Thyroid gland (tissue), 4 donors: ENCODE measurements at places on chromosomes 3 and 15.

DNA sequence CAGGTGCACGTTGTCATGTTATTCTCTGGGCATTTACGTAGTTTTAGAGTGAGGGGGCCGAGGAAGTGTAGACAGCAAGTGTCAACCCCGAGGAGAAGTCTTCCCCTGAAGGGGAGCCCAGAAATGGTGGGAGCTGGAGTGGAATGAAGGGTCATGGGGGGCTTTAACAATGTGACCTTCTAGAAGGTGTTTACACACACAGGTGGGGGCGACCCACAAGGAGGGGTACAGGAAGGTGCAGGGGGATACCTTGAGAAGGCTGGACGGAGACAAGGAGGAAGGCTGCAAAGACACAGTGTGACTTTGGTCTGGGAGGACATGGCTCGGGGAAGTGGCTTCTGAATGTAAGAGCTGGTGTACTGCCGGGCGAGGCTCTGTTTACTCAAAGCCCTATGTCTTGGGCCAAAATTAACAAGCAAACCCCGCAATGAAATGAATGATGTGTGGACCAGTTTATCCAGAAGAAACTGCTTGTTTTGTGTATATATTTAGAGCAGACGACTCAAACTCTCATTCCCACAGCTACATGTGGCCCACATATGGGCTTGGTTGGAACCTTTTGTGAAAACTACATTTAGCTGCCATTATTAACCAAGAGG, 18.7 kb downstream of the TRPM1 start:
- no peak for DNase-seq

GRCh38 chr3:110174908-110175307, 837.6 kb upstream of the DPPA4 start:
- DNase-seq, result no peak

DNA sequence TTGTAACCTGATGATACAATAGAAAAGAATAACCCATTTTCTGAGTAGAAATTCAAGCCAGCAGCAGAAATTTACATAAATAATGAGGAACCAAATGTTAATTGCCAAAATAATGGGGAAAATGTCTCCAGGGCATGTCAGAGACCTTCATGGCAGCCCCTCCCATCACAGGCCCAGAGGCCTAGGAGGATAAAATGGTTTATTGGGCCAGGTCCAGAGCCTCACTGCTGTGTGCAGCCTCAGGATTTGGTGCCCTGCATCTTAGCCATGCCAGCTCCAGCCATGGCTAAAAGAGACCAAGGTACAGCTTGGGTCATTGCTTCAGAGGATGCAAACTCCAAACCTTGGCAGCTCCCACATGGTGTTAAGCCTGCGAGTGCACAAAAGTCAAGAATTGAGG, 352.1 kb upstream of the MEIS2 start:
- no peak for DNase-seq

DNA sequence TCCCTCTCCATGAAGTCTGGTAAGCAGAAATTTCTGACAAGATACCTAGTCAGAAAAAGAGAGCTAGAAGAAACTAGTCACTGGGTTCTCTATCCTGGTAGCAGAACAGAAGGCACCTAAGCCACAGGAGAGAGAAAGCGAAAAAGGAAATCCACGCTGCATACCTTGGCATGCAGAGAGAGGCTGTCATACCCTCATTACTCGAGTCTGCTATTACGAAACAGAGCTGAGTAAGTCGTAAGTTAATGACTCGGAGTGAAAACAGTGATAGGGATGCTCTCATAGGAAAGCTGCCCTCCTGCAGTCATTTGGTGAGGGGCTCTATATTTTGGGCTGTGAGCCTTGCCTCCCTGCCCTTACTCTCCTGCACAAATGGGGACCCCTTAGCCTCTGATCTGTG, 16.2 kb downstream of the CLRN1 start:
- no peak for DNase-seq

GRCh38 chr3:173268781-173269180, 127.7 kb upstream of the SPATA16 start:
- no peak for DNase-seq

- no peak for DNase-seq
Measured at GRCh38 chr3:4855676-4856075, 123.6 kb upstream of the BHLHE40 start.

- no peak for DNase-seq
Measured at GRCh38 chr3:55601366-55602080, 114.4 kb upstream of the WNT5A start.

DNA sequence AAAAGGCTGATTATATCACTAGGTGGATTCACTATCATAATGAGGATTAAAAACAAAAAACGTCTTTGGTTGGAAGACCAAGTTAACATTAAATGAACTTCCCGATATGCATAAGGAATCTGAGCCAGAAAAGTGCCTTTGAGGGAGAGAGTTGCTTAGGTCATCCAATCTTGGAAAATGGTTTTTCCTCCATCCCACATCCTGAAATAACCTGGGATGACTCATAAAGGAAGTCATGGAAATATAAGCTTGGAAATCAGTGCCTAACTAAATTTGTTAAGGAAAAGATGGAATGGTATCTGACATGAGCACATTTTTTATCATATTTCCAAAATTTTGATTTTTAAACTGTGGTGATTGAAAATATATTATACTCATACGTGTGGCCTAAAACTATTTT, 66.0 kb downstream of the KBTBD8 start:
- DNase-seq, result no peak

DNA sequence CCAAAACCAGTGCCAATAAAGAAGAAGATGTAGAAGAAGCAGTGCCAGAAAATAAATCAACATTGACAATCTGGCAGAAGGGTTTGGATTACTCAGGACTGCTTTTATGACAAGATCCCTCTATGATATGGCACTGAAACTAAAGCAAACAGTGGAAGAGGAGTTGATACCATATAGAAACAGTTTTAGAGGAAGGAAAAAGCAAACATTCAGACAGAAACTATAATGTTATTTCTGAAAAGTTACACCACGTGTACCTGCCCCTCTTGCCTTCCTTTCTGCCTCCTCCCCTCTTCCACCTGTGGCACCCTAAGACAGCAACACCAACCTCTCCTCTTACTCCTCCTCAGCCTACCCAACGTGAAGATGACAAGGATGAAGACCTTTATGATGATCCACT, 63.0 kb downstream of the SFMBT1 start:
- DNase-seq, result no peak

GRCh38 chr3:138594150-138594934, at the start of gene CEP70:
Gene CEP70, minus strand, starts transcription at chr3:138594260. Its CDS starts 21,333 bp downstream, at chr3:138572927.
- peak; percentile 98 for DNase-seq

DNA sequence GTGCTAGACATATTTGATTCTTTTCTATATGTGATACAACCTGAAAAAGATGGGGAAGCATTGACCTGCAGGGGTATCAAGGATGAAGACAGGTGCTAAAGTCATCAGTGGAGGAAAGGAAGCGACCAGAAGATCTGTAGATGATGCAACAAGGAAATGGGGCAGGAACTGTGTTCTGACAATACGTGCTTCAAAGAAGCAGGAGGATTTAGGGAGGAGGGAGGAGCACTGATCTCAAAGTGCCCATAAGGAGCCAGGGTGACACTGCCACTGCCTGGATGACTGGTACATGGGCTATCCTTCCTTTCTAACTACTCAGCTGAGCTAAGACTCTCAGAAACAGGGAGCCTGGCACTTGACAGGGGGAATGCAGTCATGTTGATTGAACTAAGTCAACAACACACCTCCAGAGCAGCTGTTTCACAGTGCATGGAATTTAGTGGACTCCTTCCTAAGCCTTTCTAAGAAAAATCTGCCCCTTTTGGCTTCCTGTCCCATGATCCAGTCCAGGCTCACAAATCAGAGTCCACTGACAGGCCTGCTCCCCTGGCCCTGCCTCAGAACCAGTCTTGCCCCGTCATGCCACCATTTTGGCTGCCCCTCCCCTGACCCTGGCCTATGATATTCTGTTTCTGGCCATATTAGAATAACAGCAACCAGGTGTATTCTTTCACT, 12.0 kb downstream of the LYSMD4 start:
- peak; percentile 74 for DNase-seq

DNA sequence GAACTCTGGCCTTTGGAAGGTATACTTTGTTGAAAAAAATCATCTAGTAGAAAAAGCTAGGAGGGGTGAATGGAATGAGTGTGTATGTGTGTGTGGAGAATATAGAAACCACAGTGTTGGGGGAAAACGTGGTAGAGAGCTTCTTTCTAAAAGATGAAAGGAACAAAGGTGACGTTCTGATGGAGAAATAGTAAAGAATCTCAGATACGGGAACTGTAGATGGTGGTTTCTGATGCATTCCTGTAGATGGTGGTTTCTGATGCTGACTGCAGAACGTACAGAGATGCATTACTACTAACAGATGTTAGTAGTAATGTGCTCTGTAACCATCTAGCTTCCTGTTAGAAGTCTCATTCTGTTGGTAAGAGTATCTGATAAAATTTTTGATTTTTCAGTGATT, 60.2 kb downstream of the VPS8 start:
- DNase-seq, result no peak

DNA sequence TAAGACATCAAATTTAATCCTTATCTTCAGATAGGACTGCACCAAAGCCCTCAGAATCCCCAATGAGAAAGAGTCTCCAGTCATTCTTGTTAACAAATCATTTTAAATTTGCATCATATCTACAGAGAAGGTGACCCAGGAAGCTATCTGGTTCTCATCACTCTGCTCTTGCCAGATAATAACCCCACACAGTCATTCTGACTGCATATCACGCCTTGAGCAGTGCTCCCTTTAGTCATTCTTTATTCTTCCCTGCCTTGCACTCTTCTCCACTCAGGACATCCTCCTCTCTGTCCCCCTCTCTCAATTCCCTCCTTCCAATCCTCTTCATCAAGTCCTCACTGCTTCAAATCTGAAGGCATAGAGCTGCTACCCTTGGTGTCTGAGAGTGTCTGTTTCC, 83.7 kb upstream of the COL6A6 start:
- no peak for DNase-seq

GRCh38 chr3:159273608-159274007, 471.8 kb downstream of the MFSD1 start:
- DNase-seq, result peak; percentile 56

- DNase-seq, result no peak
Measured at GRCh38 chr3:148629006-148629405, 68.7 kb upstream of the AGTR1 start.

DNA sequence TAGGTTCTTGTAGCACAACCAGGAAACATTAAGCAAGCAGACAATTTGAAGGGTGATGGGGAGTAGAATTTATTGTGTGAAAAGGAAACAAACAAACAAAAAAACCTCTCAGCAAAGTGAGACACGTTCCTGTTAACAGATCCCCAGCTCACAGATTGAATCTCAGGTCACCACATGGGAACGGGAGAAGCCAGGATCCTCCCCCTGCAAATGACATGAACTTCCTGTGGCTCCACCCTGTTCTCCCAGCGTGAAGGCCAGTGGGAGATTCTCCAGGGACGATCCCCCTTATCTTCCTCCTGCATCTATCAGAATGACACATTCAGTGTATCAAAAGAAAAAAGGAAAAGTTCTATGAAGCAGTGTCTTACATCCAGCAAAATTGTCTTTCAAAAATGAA, 1488.1 kb downstream of the OTOL1 start:
- DNase-seq, result no peak

- DNase-seq, result no peak
Measured at GRCh38 chr3:50430191-50430590, 70.9 kb upstream of the TMEM115 start.

GRCh38 chr3:42975456-42975855, 3.7 kb upstream of the GASK1A start:
- no peak for DNase-seq

GRCh38 chr3:48565186-48565585, 1.6 kb upstream of the UCN2 start:
- DNase-seq, result no peak

DNA sequence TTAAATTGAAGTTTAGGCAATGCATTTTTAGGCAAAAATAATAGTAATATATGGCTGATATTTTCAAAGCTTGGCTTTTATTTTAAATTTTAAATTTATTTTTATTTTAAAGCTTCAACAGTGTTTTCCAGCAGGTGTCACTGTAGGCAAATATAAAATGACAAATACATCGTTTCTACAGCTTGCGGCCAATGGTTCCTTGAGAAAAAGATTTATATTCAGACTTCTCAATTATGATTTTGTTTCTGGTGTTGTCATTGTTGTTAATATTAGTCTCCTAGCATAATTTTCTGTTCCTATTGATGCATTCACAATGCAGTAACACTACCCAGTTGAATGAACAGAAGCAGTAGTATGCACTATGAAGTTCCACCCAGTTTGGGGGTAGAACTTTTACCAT, 220.7 kb upstream of the DNAJC19 start:
- no peak for DNase-seq

DNA sequence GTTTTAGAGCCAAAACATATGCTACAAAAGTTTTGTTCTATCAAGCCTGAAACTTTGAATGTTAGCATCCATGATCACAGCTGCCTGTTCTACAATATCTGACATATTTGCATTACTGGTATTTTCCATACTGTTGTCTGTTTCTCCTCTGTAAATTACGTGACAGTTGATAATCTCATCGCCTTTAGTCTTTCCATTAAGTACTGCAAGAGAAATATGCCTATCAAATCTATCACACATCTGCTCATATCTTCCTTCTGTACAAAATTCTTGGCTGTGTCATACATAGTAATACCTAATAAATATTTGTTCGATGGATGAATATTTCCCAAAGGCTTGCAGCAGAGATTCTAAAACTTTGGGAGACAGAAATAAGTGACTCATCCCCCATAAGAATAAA, 717.3 kb downstream of the OTOL1 start:
- no peak for DNase-seq

GRCh38 chr15:72179950-72180581, 17.5 kb downstream of the GRAMD2A start:
- DNase-seq, result peak; percentile 48

- no peak for DNase-seq
Measured at GRCh38 chr3:126969586-126969985, 13.3 kb upstream of the PLXNA1 start.
